ENCODE measurements at places on chromosomes 2 and 18.

GRCh38 chr2:41033127-41033526, 581.2 kb upstream of the SLC8A1 start:
- DNase-seq: no peak

DNA sequence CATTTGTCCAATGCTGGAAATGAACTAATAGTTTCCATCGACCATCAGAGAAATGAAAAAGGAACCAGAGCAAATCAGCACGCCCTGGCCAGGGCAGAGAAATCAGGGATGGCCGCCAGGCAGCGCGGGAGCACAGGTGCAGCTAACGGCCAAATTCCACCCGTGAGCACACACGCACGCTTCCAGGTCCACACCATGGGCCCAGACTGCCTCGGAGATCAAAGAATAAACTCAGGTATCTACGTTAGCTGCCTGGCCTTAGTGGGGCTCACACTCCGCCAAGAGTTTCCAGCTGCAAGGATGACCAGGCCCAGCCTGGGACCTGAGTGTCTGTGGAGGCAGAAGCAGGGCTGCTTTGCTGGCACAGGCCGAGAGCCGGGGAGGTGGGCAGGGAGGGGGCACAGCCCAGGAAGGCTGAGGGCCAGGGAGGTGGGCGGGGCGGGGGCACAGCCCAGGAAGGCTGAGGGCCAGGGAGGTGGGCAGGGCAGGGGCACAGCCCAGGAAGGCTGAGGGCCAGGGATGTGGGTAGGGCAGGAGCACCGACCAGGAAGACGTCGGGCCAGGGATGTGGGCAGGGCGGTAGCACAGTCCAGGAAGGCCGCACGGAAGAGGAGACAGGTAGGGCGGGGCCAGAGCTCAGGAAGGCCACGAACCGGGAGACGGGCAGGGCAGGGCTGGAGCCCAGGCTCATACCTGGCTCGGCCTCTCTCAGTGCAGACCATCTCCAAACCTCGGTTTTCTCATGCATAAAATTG, 43.2 kb upstream of the SALL3 start:
- DNase-seq: no peak

DNA sequence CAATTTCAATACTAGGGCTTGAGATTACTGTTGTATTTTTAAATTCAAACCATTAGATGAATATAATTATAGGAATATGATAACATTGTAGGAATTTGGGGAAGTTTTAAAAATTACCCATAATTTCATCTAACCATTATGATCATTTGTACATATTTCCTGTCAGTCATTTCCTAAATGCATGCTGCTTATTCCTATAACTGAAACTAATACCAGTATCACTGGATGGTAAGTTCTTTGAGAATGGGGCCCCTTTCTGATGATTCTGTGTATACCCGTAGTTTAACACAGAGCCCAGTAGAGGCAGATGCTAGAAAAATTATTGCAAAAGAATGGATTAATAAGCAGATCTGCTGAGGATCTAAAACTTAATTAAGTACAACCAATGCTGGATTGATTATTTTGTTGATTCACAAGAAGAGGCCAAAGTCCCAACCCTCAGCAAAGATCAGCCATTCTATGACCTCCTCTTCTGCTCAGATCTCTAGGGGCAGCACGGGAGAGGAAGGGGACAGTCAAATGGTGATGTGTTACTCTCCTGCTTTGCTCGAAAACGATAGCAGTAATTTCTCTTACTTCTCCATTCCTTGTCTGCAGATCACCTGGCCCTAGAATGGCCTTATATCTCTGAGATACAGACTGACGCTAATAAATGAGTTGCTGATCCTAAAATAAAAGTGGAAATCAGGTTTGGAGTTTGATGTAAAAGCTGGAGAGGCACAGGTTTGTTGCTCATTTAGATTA, 69.5 kb upstream of the PELI1 start:
- DNase-seq: no peak

DNA sequence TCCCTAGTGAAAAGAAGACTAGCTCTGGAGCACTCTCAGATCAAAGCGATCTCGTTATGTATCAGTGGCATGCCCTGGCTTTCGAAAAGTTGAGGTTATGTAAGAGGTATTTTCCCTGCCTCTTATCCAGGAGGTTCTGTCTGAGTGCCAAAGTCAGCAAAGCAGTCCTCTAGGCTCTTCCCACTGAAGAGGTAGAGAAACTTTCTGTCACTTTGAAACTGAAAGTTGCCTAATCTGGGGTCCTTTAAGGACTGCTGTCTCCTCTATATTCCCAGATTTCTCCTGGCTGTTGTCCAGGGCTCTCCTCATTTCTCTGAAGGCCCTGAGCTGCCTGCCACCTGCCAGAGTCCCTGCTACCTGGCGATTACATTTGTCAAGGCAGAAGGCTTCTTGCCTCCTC, 96.3 kb downstream of the B3GNT2 start:
- DNase-seq: no peak

DNA sequence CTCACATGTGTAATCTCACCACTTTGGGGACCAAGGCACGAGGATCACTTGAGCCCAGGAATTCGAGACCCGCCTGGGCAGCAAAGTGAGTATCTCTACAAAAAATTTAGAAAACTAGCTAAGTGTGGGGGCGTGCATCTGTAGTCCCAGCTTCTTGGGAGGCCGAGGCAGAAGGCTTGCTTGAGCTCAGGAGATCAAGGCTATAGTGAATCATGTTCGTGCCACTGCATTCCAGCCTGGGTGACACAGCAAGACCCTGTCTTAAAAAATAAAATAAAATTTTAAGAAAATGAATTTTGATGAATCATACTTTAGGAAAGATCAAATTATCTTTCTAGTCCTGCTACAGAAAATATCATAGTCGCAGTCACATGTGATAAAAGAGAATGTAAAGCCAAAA, 46.9 kb downstream of the CABYR start:
- DNase-seq: no peak

GRCh38 chr18:7566567-7567473, at the start of gene PTPRM:
TSS of gene PTPRM (plus strand) at chr18:7567316. CDS start at chr18:7567819, 503 bp downstream.
- peak; percentile 45 for DNase-seq

DNA sequence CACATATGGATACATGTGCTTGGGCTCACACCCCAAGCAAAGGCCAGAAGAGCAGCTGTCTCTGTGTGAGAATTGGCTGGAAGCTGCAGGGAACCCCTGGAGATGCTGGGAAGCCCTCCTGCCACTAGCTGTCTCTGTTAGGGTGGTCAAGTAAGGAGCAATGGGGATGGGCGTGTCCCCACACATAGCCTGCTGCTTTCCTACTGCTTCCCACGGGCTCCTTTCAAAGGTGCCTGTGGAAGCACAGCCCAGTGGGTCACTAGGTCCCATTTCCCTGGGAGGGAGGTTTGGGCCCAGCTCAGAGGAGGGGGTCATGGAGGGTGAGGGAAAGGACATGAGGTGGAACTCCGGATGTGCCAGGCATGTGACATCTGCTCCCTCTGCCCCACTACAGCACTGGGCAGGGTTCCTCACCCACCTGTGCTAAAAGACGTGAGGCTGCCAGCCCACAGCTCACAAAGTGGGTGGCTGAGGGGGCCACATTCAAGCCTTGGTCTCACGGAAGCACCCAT, 24.4 kb upstream of the MAL start:
- DNase-seq: no peak

DNA sequence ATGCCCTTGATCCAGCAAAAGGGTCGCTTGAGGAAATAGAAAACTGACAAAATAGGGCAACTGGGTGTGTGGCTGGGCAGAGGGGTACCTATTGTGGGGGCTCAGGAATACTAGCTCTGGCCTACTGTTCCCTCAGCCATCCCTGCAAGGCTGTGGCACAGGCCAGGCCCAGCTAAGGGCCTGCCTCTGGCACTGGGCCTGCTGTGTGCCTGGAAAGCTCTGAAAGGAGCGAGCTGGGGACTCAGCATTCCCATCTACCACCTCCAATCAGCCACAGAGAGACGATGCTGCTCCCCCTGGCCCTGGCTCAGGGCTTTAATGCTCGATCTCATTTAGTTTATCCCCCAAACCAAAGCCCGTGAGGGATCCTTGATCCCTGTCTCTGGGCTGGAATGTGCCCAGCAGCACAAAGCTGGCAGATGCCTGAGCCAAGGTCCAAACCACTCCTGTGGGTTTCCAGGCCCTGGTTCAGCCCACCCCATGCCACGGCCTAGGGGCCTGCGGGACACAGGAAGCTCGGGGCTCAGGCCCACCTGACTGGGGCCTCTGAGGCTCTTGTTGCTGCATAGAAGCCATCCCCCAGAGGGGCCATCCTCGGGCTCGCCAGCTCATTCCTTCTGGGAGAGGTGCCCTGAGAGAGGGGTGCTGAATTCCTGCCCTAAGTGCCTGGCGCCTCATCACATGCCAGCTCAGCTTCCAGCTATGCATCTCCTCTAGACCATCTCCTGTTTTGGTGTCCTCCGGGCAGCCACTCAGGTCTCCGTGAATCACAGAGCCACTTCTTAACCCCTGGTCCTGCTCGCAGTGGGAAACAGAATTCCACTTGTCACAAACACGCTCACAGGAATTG, 43.0 kb upstream of the KCNF1 start:
- DNase-seq: no peak

All from CD4-positive, alpha-beta T cell treated with Interleukin-6 for 4 hours (primary cell).